Left ventricle myocardium superior (tissue), 1 donor: ENCODE measurements at places on chromosomes 2 and 18. TPM values are rescaled to one million over a fixed set of nuclear protein-coding genes. Genes with fewer than 3 reads are reported as not detected.

OSBPL1A gene
- total RNA-seq: 95.2 TPM

- DNase-seq: no peak
These were observed 1.8 kb upstream of the ARID5A start for GRCh38 chr2:96534701-96535181.

GRCh38 chr2:102485147-102485785 is 12.2 kb downstream of the SLC9A4 start:
- DNase-seq: no peak

MOCOS gene
- total RNA-seq: 0.27 TPM

CAD gene
- 8.5 TPM for total RNA-seq

CACNB4 gene
- total RNA-seq: 0.32 TPM

DNA sequence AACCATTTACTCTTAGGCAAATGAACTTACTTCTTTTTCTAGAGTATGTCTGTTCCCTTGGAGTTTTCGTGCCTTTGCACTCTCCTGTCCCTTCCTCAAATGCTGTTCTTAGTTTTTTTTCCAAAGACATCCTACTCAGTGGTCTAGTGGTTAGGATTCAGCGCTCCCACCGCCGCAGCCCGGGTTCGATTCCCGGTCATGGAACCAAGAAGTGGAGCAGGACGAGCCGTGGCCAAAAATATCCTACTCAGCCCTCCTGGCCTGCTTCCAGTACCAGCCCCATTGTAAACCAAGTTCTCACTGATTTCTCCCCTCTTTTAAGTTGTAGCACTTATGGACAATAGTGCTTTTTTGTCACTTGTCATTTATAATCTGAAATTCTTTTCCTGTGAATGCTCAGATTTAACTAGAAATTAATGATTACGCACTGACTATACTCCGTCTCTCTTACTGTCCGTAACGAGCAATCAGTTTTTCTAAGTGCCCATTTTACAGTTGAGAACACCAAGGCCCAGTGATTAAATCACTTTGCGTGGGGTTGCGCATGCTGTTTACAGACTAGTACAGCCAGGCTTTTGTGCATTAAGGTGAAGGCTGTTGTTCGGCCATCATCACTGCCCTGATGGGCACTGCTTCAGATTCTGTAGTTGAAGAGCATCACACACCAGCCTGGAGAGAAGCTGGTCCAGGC is 17.9 kb downstream of the GREB1 start:
- DNase-seq: no peak

DNA sequence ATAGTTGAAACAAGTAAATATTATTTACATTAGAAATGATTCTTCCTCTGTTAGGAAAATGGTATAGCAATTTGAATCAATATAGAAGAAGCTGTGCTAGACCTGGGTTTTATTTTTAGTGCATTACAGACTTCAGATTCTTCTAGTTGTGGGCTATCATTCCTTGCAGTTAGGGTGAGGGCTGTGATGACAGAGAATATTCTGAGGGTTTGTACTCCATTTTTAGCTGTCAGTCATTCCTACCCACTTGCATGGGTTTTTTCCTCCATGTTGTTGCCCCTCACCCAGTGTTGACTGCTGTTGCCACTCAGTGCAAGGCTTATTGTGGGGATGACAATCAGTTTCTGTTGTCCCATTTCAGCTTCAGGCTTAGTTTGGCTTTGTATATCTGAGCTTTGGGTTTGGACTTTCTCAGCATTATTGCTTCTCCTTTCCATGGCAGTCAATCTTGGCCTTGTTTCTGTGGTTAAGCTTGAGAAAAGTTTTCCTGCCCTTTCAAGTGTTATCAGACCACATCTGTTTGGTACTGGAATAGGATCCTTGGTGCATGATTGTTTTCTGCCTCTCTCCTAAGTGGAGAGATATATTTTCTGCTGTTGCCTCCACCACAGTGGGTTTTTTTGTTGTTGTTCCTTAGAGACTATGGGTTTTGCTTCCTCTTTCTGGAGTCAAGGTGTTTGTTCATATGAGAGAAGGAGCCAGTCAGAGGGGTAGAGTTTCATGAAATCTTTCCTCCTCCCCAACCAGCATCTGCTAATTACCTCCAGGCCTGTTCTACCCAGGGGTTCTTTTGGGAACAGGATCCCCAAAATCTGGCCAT is 312.7 kb upstream of the CWC22 start:
- no peak for DNase-seq

CHRND gene
- not detected for total RNA-seq

GRCh38 chr18:64037812-64038414 is 68.0 kb downstream of the SERPINB8 start:
- no peak for DNase-seq

ERFE gene
- not detected for total RNA-seq

GRCh38 chr2:16398486-16399043 is 267.1 kb downstream of the CYRIA start:
- DNase-seq: no peak

DNA sequence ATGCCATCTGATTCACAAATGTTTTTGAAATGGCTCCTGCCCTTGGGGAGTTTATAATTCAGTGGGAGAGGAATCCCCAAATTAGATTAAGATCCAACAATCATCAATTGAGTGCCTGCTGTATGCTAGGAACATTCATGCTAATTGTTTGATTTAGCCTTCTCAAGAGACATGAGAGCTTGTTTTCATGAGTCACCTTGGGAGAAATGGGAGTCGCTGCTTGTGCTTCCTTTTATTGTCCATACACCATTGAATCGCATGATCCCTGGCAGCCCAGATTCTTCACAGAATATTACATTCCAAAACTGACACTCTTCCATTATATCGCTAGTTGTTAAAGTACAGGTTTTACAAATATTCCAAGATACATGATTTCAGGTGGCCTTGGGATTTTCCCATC is 106.0 kb upstream of the MAP3K20 start:
- DNase-seq: no peak

- DNase-seq: no peak
These were observed 489.1 kb upstream of the LRRTM4 start for GRCh38 chr2:78011251-78011650.

- DNase-seq: no peak
These were observed 47.6 kb downstream of the LONRF2 start for GRCh38 chr2:100274566-100275199.

DNA sequence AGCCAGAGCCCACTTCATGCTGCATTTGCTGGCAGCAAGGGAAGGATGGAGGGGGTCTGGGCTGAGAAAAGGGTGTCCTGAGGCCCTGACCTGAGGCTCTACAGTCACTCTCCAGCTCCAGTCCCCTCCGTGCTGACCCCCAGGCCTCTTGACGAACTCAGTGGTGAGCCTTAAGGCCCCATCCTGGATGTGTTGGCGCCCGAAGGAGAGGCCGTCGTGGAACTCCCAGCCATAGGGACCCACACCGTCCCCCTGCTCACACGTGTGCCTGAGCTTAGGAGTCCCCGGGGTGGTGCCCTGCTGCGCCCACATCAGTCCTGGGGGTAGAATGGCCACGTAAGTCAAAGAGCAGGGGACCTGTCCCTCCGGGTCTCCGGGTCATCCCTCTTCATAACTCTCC is 776 bp downstream of the MOGS start:
- no peak for DNase-seq

DNA sequence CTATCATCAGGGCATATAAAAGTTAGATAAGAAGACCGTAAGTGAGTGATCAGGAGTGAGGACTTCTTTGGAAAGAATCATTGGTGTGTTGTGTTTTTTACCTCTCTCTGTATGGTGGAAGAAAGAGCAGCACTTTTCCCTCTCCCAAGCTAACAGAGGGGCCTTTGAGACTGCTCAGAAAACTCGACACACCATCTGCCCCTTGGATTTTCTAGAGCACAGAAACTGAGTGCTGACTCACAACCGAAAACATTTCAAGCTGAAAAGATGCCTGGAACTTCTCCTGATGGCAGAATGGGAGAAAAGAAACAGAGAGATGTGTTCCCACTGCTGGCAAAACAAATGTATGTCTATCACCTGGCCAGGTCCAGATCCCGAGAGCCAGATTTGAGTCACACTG is 156.6 kb downstream of the DNAH7 start:
- DNase-seq: no peak

IL37 gene
- total RNA-seq: not detected
